ENCODE measurements at places on chromosomes 12 and 14.

GRCh38 chr12:53176750-53177149, 3.8 kb upstream of the ZNF740 start:
- no peak for DNase-seq

DNA sequence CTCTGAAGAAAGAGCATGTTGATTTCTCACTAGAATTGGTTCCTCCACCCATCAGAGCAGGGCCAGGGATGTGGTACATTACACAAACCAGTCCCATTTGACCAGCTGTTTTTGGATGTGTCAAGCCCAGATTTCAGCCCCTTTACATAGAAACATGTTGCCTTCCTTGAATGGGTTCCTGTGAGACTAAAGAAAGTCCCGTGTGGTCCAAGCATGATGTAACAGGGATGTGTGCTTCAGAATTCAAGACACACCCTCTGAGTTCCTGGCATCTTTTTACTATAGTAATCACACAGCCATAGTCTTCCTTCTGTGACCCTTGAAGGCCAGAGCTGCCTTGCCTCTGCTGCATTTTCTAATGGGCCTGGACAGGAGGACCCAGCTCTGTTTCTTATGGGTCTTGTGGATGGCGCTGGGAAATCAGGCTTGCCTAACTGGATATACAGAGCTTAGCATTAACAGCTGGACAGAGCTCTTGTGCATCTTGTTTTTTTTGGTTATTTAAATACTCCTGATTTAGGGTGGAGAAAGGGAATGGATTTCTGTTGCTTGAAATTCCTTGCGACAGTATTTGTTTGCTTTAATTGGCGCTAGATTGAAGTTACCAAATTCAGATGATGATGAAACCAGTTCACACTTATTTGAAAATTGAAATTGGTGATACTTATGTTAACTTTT, 341.0 kb downstream of the ZFP36L1 start:
- no peak for DNase-seq

GRCh38 chr12:131939007-131939406, 9.9 kb downstream of the PUS1 start:
- no peak for DNase-seq

DNA sequence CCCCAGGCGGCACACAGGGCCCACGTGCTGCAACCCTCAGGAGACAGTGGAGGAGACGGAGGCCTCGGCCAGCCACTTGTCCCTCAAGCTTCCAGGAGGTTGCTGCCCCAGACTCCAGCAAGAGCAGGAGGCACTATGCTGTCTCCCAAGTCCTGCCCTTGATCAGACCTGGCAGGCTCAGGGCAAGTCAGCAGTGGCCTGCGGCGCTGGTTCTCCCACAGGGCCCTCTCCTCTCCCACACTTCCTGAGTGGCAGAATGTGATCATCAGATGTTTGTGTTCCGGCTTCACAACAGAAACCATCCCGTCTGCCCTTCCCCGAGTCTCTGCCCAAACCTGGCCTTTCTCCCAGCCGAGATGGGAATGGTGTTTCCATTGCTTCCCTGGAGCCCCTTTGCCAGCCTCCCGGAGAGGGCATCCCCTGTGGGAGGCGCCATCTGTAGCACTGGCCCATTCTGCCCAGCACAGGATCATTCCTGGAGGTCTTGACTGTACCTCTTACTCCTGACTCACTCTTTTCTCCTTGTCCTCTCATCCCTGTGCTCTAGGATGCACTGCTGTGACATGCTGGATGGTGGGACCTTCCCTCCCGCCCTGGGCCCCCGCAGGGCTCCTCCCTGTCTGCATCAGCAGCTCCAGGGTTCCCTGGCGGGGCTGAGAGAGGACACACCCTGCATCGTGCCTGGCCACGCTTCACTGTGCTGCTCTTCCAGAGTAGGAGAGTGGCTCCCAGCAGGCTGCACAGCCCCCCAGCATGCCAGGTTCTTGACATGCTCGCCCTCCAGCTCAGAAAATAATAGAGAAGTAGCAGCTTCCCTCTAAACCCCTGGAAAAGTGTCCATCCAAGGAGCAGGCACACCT, 114.7 kb upstream of the FKBP4 start:
- DNase-seq, result no peak

Measured in stimulated activated CD8-positive, alpha-beta memory T cell treated with anti-CD3 and anti-CD28 coated beads, Interleukin-7, amount 100 ng/mL, for 24 hours (primary cell).